ENCODE measurements at places on chromosomes 2 and 18.

GRCh38 chr18:70172225-70172624 lies 33.3 kb downstream of the RTTN start:
- no peak for DNase-seq

GRCh38 chr2:70371753-70372152 lies 69.9 kb upstream of the FAM136A start:
- no peak for DNase-seq

- DNase-seq, result no peak
Observed at GRCh38 chr2:150041722-150042425, 445.6 kb downstream of the RND3 start.

GRCh38 chr18:69308619-69309018 lies 92.1 kb upstream of the DOK6 start:
- no peak for DNase-seq

DNA sequence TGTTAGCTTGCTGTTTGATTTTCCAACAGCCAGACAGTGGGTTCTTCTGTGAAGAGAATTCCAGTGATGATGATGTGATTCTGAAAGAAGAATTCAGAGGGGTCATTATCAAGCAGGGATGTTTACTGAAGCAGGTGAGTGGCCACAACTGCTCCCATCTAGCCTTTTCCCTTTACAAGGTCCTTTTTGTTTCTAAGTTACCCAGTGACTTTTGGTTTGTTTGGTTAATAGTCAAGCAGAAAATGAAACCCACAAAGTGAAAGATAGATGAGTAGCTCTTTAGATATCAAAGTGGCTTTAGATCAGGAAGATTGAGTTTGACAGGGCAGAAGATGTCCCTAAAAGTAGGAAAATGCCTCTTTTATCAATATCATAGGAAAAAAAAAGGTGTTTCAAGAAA lies 23.3 kb downstream of the PLEK start:
- no peak for DNase-seq
